ENCODE measurements at places on chromosomes 6 and 20.

DNA sequence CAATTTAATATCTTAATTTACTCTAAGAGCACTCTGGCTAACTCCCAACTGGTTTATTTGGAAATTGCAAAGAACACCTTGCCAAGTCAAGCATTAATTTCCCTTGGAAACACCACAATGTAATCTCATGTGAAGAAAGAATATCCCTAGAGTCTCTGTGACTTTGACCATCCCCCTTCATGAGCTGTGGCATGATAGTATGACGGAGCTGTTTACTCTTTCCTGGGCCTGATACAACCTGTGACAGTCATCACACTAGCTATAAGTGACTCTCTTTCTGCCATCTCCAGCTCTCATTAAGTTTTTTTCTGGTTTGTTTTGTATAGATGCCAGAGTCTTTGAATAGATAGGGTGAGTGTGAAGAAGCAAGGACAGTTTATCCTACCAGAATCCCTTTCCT lies 470.3 kb upstream of the JARID2 start:
- DNase-seq = no peak

GRCh38 chr20:50957798-50958614 lies at the start of gene DPM1:
Gene DPM1 (minus strand): TSS chr20:50958532. CDS start chr20:50958523, 9 bp downstream.
- peak; percentile 92 for DNase-seq

DNA sequence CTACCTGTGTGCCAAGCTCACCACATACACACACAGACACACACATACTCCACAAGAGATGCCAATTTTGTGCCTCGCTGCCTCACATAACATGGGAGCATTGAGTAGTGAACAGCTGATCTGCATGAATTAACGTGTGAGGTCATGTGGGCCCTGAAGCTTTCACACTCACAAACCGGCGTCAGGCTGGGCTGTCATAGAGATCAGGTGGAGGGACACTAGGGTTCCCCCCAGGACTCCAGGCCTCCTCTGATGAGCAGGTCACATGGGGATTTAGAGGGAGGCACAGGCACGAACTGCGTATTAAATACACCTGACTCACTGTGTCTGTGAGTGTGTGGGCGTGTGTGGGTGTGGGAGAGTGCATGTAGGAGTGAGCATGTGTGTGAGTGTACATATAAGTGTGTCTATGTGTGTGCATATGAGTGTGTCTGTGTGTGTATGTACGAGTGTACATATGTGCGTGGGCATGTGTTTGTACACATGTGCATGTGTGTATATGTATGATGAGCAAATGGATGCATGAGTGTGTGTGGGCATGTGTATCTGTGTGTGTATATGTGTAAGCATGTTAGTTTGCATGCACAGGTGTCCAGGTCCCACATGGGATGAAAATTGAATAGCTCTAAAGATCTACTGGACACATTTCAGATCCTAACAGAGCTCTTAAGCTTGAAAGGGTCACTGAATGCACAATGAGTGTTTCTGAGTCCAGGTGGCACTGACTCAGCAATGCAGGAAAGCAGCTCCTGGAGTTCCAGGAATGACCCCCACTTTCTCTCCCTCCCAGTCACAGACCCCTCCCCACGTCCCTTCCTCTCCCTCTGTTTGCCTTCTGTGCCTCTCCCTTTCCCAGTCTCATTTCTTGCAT lies 336.6 kb downstream of the PREX1 start:
- DNase-seq = no peak

- DNase-seq = no peak
These were observed 28.5 kb upstream of the SERPINB1 start for GRCh38 chr6:2870046-2870636.

- DNase-seq = no peak
These were observed 44.7 kb upstream of the GNRH2 start for GRCh38 chr20:2998728-2999127.

- no peak for DNase-seq
These were observed 258.1 kb downstream of the PREX1 start for GRCh38 chr20:48569679-48570078.

GRCh38 chr6:152089992-152090391 lies 282.5 kb downstream of the ESR1 start:
- DNase-seq = no peak

DNA sequence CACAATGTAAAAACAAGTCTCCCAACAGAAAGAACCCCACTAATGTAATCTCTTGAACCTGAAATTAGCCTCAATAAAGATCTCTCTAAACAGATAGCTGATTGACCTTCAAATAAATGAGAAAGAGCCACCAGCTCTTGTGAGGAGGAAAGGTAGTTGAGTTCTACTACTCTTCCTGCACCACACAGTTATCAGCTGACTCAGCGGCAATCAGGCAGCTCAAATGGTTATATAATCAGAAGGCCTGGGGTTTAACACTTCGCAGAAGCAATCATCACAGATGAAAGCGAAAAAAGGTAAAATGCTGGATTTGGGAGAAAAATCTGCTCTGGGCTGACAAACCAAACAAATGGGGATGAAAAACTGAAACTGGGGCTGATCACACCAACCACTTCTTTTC lies 91.8 kb downstream of the CHD6 start:
- DNase-seq = no peak

GRCh38 chr6:1381481-1382330 lies 7.7 kb upstream of the FOXF2 start:
- peak; percentile 76 for DNase-seq

DNA sequence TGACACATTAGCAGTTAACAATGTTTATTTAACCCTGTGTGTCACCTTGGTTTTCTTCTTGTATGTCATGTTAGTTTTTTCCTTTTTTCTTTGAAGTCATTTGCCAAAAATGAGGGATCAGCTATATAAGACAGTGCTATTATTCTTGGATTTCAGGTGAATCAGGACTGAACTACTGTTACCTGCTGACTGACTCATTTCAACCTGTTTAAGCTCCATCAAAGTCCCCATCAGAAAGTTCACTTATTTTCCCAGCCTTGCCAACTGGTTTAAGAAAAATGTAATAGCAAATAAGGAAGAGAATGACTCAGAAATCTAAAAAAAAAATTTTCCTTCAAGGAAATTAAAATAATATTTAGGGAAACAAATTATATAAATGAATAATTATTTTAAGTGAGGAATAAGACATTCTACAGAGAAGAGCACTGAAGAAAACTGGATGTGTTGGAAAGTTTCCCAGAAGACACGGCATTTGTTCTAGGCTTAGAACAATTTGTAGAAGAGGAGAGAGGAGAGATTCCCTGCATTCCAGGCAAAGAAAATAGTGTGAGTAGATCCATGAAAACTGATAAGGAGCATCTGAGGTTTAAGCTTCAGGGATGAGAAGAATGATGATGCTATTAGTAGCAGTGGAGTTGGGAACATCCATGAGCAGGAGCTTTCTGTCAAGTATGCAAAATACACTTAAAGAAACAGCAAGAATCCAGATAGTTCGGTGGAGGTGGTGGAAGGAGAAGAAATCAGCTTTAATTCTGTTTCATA lies 84.9 kb upstream of the SIM1 start:
- DNase-seq = no peak

DNA sequence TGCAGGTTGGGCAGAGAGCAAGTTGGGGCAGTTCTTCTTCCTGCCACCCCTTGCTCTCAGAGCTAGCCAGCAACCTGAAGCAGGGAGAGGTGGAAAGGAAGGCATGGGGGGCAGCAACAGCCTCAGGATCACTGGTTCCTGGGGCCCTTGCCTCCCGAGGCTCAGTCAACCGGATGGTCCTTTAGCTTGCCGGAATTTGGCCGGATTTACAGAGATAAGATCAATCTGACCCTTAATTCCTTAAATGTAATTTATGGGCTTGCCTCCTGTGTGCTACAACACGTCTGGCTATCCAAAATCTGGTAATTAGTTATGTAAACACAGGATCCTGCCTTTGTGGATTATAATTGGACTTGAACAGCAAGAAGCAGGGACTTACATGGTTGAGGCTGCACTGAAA lies 19.5 kb upstream of the TCP11 start:
- DNase-seq = no peak

DNA sequence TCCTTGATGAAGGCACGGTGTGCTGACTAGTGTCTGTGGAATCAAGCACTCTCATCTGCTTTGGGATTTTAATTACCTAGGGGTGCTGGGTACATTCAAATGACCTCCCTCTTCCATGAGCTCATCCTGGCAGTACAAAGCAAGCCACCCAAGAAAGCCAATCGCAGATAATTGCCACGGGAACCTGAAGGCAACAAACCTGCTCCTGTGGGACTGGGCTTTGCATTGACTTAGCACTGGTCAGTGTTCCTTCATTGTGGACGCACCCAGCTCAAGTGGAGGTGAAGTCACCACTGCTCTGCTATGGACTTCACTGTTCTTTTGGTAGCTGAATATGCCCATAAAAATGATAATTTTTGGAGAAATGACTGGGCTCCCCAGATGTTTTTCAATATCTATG lies 261.6 kb upstream of the FERMT1 start:
- no peak for DNase-seq

GRCh38 chr20:33933469-33933909 lies 60.2 kb upstream of the RALY start:
- DNase-seq = peak; percentile 73

DNA sequence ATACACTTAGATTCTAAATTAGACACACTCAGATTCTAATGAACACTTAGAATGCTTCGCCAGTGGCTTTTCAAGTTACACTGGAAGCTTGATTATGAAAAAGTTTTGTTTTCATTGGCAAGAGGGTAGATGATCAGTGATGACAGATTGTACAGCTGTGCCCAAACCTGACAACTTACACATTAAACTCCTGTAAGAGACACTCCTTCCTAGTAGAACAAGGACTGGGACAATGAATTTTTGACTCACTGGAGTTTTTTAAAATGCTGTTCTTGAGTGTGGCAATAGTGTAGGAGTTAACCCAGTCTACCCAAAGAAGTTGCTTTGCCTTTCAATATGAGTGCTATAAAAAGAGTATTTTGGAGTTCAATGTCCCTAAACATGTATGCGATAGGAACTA lies 140.8 kb downstream of the SLC16A10 start:
- no peak for DNase-seq

All from Right ventricle myocardium inferior (tissue), 1 donor.